ENCODE measurements at places on chromosomes 7 and 10.

DNA sequence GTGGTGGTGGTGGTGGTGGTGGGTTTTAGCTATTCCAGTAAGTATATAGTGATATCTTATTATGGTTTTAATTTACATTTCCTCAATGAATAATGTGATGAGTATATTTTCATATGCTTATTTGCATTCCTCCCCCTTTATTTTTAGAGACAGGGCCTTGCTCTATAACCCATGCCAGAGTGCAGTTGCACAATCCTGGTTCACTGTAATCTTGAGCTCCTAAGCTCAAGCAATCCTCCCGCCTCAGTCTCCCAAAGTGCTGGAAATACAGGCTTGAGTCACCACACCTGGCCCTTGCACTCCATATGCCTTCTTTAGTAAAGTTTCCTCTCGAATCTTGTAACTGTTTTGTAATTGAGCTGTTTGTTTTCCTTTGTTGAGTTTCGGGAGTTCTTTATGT lies 577.7 kb upstream of the AUTS2 start:
- DNase-seq = no peak

GRCh38 chr7:44072364-44073231 lies 7.2 kb upstream of the PGAM2 start:
- DNase-seq = peak; percentile 91

DNA sequence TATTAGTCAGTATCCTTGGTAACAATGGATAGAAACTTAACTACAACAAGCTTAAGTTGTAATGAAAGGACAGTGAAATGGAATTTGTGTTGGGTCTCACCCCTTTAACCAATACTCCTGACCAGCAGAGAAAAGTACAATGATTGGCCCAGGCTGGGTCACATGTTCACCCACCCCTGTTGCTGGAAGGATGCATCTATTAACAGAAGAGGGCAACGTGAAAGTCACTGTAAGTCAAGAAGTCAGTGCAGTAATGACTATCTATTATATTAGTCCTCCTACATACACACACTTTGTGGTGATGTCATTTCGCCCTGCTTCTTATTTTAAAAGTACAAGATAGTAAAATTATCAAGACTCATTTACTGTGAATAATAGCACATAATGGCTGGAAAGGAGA lies 16.2 kb downstream of the PNLIPRP2 start:
- no peak for DNase-seq

GRCh38 chr7:20141666-20142065 lies 75.5 kb downstream of the MACC1 start:
- no peak for DNase-seq

DNA sequence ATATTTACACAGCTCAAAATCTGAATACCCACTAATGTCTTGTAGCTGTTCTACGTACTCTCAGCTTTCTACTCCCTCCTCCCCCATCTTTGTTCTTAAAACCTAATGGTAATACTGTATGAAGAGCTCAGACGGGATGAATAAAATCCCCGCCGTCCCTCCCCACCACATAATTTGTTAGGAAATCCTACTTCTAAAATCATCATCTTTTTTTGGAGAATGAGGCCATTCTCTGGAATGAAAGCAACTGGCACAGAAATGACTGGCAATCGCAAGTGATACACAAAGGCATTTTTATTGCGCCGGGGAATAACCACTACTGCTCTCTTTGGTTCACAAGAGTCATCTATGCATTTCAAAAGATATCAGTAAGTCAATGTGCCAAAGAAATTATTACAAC lies 27.3 kb downstream of the SLC35B4 start:
- no peak for DNase-seq

- DNase-seq = no peak
Measured at GRCh38 chr7:157281221-157281998, 55.4 kb upstream of the DNAJB6 start.

- DNase-seq = no peak
Measured at GRCh38 chr7:108189733-108190388, 59.7 kb upstream of the LAMB4 start.

DNA sequence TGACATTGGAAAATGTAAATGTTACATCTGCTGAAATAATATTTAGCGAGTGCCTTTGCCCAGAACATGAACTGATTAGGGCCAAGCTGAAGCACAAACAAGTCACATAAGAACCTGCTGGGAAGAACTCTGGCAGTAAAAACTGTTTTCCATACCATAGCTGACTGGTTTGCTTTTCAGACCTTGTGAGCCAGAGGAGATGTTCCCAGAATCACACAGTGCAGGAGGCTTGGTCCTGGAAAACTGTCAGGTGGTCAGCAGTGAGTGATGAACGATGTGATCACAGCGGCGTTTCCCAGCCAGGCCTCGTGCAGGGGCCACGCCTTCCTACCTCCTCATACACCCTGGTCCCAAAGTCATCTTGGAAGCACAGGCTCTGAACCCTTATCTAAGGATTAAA lies 164.2 kb upstream of the EEPD1 start:
- no peak for DNase-seq

GRCh38 chr7:27546610-27547009 lies 116.1 kb downstream of the HIBADH start:
- no peak for DNase-seq

DNA sequence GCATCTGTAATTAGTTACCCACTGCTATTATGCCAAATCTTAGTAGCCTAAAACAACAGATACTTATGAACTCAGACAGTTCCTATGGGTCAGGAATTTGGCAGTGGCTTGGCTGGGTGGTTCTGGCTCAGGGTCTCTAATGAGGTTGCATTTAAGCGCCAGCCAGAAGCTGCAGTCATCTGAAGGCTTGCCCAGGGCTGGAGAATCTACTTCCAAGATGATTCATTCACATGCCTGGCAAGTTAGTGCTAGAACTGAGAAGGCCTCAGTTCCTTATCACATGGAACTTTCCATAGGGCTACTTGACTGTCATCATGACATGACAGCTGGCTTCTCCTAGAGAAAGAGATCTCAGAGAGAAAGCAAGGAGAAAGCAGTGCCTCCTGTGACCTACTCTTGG lies 121.3 kb downstream of the AVL9 start:
- peak; percentile 61 for DNase-seq

GRCh38 chr7:116736927-116737715 lies 65.1 kb downstream of the MET start:
- no peak for DNase-seq

DNA sequence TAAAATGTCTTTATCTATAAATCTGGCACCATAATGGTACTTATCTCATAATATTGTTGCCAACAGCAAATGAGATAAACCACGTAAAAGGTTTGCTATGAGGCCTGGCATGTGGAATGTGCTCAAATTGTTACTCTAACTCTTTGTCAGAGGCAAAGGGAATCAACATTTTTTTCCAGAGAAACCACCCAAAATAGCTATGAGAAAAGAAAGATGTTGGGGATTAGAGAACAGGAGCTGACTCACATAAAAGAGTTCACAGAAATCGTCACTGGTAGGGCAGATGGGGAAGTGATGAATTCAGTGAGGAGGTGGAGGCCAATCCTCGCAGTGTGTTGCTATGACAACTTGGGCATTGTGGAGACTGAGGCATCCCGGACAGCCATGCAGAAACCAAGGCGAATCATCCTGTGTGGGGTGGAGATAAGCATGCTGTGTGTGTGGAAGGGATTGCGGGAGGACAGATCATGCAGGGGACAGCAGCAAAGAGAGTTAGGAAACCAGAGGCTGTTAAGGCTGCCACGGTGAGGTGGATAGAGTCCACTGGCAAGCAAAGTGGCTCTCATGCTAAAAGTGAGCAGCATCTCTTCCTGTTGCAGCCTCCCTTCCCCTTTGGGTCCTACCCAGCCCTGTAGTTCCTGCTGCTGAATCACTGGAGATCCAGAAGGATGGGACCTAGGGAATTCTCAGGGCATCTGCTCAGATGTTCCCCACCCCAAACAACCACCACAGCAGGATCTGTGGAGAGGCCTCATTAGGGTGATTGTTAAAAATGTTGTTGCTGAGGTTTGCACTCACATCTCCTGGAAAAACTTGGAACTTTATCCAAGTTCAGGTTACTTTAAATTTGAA lies 103.9 kb downstream of the CUBN start:
- peak; percentile 40 for DNase-seq

GRCh38 chr10:78335691-78336401 lies 302.2 kb downstream of the RPS24 start:
- no peak for DNase-seq

DNA sequence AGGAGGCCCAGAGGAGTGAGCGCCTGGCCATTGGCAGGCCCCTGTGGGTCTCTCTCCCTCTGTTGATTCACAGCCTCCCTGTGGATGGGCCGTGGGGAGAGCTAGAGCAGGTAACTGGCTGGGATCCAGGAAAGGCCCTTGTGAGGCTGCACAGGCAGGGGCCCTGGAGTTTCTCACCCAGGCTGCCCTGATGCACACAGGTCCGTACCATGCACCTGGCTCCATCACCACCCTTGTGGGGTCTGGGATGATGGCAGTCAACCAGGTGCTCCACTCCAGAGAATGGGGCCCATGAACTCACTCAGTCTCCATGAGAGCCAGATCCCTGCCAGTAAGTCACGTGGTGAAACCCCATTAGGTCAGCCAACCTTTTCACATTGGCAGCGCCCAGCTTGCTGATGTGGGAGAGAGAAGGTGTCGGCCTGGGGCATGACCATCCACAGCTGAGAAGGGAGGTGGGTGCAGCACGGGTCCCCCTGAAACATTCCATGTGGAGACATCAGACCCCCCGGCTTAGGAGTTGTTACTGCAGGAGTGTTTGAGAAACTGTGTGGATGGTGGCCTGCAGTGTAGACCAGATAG lies 320.8 kb downstream of the ADARB2 start:
- DNase-seq = no peak

DNA sequence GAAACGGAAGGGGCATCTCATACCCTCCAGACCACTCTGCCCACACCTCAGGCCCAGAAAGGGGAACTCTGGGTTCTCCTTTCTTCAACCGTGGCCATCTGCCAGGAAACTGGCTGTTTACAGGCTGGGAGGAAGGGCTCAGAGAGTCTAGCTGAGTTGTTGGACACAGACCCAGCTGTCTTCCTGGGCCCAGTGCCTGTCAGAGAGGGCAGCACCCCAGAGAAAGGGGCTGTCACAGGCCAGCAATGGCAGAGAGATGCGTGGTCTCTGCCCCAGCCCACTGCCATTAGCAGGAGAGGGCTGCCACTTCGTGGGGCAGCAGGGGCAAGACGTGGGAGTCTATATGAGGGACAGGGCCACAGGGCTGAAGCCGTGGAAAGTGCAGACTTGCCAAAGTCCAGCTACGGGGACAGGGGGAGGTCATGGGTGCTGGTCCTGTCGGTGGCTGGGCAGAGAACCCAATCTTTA lies 11.0 kb downstream of the GRID1 start:
- no peak for DNase-seq

DNA sequence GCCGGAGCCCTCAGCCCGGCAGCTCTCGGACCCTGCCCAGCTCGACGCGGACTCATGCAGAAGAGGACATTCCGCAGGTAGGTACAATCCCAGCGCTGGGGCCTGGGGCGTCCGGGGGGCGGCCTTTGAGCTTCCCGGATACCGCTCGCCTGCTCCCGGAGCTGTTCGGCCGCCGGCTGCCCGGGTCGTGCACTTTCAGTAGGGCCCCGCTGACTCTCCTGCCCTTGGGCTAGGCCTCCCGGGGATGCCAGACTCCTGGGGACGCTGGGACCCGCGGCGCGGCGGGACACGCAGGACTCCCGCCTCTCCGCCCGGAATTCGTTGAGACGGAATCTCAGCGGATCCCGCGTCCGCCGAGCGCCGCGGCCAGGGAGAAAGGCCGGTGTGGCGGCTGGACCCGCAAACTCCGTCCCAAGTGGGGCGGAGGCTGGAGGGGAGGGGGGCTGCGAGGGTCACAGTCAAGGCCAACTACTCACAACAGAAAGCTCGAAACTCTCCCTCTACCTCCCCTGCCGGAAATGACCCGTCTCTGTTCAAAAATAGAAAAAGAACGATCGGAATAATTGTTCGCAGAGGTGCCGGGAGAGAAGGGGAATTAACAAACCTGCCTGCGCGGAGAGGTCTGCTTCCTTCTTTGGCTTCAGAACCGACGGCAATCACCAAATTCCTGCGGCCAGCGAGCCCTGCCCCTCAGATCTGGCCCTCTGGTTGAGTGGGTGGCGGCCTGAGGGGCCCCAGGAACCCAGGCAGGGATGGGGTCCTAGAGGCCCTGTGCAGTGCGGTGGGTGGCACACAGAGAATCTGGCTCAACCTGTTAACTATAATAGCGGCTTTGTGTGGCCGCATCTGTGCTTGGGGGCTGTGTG lies 9.2 kb downstream of the TLX1 start:
- DNase-seq = no peak

- no peak for DNase-seq
Measured at GRCh38 chr10:113965683-113966082, 78.0 kb upstream of the ADRB1 start.

DNA sequence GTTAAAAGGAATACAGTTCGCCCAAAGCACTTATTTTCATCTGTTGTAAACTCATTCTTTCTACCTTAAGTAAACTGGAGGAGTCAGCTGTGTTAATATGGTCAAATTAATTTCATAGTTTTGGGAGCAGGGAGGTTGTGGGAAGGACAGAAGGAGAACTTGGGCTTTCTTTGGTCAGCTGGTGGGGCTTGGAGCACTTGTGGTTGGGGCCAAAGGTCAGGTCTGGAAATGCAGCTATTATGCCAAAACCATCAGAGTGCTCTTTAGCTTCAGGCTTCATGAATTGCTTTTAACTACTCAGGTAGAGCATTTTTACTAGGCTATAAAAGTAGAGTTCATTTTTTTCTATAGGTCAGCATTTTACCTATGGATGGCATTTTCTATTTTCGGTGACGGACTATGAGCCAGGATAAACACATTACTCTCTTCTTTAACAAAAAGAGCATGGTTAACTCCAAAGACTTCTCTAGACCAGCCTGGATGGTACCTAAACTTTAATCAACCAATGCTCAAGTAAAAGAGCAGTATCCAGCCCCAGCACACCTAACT lies 30.0 kb downstream of the STEAP4 start:
- no peak for DNase-seq

DNA sequence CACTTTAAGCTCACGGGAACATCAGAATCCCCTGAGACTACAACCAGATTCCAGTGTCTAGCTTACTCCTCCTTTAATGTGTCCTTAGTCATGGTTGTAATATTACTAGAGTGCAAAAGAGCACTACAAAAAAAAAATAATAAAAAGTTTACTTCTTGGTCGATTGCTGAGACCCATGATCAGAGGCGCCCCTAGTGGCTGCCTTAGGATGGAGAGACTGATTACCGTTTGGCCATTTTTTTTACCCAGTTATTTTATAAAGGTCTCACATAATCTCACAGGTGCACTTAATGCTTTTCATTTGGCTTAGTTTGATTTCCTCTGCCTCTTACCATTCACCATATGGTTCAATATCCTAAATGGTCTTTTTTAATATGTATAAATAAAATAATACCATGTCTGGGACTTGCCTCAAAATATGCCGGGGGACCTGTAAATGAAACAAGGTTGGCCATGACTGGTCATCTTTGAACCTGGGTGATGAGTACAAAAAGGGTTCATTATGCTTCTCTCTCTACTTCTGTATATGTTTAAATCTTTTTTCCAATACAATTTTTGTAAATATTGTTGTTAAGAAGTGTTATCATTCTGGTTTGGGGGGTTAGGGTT lies 331.5 kb upstream of the NFE2L3 start:
- peak; percentile 30 for DNase-seq

- no peak for DNase-seq
Measured at GRCh38 chr10:974785-975074, 13.5 kb upstream of the GTPBP4 start.

Data from RWPE1 (cell line).